ENCODE measurements at places on chromosomes 1 and 21. TPM values are rescaled to one million over a fixed set of nuclear protein-coding genes. Genes with fewer than 3 reads are reported as not detected.
A peak's percentile ranks its signal among the peaks of the same experiment; 100 is the strongest.

GRCh38 chr1:181310560-181310959 is 172.8 kb upstream of the CACNA1E start:
- no peak for DNase-seq

GRCh38 chr1:10185759-10186158 is 24.6 kb upstream of the KIF1B start:
- DNase-seq, result no peak

GRCh38 chr1:82125119-82125518 is 324.4 kb downstream of the ADGRL2 start:
- no peak for DNase-seq

- peak; percentile 62 for DNase-seq
Observed at GRCh38 chr1:21368515-21369289, 71.2 kb upstream of the NBPF3 start.

- no peak for DNase-seq
Observed at GRCh38 chr1:75732703-75733102, 8.2 kb downstream of the ACADM start.

GRCh38 chr1:44030605-44031251 is 534 bp downstream of the SLC6A9 start:
- DNase-seq, result no peak

DNA sequence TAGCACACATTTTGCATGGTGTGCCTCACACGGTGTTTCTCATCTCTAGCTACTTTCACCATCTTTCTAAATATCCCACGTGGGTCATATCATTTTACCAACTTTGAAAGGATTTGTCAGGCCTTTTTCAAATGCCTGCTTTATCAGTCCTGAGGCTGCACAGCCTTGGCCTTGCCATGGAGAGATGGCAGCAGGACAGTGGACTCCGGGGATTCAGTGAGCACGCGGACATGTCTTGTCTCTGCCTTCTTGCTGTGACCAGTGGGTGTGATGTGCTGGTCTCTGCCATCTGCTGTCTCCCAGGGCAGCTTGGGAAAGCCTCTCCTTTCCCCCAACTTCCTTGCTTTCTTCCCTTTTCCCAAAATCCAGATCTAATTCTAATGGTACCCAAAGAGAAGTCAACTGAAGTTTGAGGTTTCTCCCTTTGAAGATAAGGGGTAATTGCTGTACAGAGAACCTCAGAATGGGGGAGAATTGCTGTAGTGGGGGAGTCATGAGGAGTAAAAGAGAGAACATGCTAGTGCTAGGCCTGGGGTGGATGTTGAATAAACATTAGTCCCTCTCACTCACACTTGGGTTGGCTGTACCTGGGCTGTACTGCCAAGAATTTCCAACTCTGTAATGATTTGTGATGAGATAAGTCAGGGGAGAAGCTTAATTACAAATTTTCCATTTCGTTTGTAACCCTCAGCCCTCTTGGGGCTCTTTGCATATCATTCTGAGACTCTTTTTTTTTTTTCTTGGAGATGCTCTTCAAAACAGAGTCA is 99.5 kb downstream of the GALNT2 start:
- no peak for DNase-seq

DNA sequence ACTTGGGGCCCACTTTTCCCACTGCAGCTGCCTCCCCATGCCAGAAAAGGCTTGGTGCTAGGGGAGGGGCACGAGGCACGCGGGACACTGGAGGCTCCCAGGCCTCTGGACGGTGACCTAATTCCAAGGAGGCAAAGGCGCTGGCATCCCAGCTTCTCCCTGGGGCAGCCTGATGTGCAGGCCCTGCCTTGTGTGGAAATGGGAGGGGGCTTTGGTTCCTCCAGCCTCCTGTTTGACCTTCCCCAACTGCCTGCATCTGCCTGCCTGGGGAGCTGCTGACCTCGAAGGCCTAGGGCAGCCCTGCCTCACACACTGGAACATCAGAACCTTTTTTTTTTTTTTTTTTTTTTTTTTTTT is 39.9 kb downstream of the KIAA1614 start:
- no peak for DNase-seq

DNA sequence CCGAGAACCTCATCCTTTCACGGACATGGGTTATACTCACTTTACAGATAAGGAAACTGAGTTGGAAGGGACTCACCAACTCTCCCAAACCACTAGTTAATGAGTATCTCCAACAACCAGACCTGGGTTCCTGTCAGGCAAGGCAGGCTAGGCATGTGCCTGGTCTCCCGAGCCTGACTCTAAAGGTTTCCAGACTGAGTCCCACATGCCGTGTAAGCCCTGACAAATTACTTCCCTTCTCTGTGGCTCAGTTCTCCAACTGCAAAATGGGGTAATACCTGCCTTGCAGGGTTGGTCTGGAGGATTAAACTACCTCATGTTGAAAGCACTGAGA is 34.3 kb downstream of the SSBP3 start:
- DNase-seq, result no peak

- no peak for DNase-seq
Observed at GRCh38 chr1:59156526-59157199, 140.2 kb upstream of the FGGY start.

GRCh38 chr1:117815926-117816325 is 113.5 kb downstream of the GDAP2 start:
- no peak for DNase-seq

DNA sequence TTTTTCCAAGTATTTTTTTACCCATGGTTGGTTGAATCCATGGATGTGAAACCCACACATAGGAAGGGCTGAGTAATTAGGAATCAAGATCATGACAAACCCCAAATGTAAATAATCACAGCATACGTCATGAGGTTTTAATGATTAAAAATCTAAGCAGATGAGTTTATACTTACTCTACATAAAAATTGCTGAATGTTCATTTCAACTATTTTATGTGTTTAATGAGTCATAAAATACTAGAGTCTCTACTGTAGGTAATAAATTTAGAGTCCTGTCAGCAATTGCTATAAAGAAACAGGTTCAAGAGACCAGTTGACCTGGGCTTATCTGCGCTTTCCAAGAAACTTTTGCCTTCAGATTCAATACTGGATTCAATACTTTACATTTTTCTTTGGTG is 18.2 kb downstream of the CTH start:
- DNase-seq, result no peak

- no peak for DNase-seq
Observed at GRCh38 chr1:228770779-228771223, 35.5 kb downstream of the RHOU start.

- DNase-seq, result no peak
Observed at GRCh38 chr21:42653231-42654061, at the start of gene PDE9A. Gene PDE9A, plus strand, starts transcription at chr21:42653621. Its CDS starts 194 bp downstream, at chr21:42653815.

DNA sequence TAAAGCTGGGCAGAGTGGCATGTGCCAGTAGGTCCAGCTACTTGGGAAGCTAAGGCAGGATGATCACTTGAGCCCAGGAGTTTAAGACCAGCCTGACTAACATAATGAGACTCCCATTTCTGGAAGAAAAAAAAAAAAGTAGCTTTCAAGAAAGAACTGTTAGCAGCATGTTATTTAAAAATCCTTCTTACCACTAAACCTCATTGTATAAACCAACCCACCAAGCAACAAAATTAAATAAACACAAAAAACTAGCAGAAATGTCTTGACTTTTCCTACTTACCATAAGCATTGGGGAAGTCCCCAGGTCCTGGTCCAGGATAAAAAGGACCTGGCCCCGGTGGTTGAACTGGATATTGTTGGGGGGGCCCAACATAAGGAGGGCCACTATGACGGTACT is 192.9 kb upstream of the HP1BP3 start:
- no peak for DNase-seq

DNA sequence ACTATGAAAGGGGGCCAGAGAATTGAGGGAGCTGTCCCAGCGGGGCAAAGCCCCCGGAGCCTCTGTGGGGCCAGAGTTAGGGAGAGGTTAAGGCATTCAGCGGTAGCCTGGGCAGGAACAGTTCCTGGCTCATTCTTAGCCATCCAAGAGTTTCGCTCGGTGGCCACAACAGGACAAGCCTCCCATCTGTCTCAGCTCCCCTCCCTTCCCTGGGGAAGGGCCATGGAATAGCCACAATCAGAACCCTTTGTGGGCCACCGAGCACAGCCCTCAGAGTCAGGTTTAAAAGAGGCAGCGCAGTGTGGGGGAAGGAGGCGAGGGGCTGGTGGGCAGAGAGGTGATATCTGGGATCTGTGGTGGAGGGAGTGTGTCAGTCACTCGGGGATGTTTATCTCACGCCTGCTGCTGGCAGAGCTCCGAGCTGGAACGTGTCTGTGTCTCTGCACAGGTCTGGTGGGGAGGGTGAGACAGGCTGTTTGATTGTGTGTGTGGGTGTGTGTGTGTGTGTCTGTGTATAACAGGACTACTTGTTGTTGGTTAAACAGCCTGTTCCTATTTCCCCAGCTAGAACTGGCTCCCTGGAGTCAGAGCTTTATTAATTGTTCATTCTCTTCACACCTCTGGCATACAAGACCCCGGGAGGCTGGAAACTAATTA is 49.6 kb upstream of the GOLT1A start:
- no peak for DNase-seq

- DNase-seq, result no peak
Observed at GRCh38 chr21:14206222-14206621, 4.5 kb downstream of the LIPI start.

Gene TAL1
- polyA plus RNA-seq, result 5.6 TPM

Gene LCE1B
- polyA plus RNA-seq, result not detected

Gene CCDC185
- polyA plus RNA-seq, result 0.11 TPM

Gene NOS1AP
- polyA plus RNA-seq, result 10.4 TPM

Gene FASLG
- polyA plus RNA-seq, result not detected

Gene MAP3K21
- 33.0 TPM for polyA plus RNA-seq

Gene PCP4
- polyA plus RNA-seq, result 12.6 TPM

Gene LCE1F
- polyA plus RNA-seq, result not detected

Gene TDRD5
- 5.2 TPM for polyA plus RNA-seq

Gene TNNI3K
- 1.5 TPM for polyA plus RNA-seq

Gene CACYBP
- 144 TPM for polyA plus RNA-seq
